ENCODE measurements at places on chromosomes 7 and 10. TPM values are rescaled to one million over a fixed set of nuclear protein-coding genes. Genes with fewer than 3 reads are reported as not detected.

DNA sequence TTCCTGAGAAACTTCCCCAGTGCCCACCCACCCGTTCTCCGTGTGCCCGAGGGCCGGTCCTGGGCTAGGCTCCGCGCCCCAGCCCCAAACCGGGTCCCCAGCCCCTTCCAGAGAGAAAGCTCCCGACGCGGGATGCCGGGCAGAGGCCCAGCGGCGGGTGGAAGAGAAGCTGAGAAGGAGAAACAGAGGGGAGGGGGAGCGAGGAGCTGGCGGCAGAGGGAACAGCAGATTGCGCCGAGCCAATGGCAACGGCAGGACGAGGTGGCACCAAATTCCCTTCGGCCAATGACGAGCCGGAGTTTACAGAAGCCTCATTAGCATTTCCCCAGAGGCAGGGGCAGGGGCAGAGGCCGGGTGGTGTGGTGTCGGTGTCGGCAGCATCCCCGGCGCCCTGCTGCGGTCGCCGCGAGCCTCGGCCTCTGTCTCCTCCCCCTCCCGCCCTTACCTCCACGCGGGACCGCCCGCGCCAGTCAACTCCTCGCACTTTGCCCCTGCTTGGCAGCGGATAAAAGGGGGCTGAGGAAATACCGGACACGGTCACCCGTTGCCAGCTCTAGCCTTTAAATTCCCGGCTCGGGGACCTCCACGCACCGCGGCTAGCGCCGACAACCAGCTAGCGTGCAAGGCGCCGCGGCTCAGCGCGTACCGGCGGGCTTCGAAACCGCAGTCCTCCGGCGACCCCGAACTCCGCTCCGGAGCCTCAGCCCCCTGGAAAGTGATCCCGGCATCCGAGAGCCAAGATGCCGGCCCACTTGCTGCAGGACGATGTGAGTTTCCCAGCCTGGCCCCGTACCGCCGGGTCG, at the start of gene SCD:
Gene SCD, plus strand, starts transcription at position 469 of the 803 bp plus-strand sequence. Its CDS starts 272 bp downstream, at position 741.
- peak; percentile 85 for DNase-seq
- H3K4me1 ChIP-seq: peaks cover 17% of the 10 kb centered on the region
- no peaks in the 10 kb centered on the region for H3K36me3 ChIP-seq
- H3K27ac ChIP-seq: peak within 1 kb of the TSS; percentile 41
- H3K4me3 ChIP-seq: peak within 1 kb of the TSS; percentile 61

- peak overlapping the region; percentile 62 for H3K27ac ChIP-seq
- no peak overlapping the region for H3K4me3 ChIP-seq
- peaks cover 53% of the 10 kb centered on the region for H3K4me1 ChIP-seq
- no peaks in the 10 kb centered on the region for H3K36me3 ChIP-seq
- DNase-seq: no peak
Observed at GRCh38 chr7:42197451-42197850, 39.6 kb downstream of the GLI3 start.

- H3K4me3 ChIP-seq: no peak overlapping the region
- H3K36me3 ChIP-seq: peaks cover 9% of the 10 kb centered on the region
- peak overlapping the region; percentile 78 for H3K27ac ChIP-seq
Observed at GRCh38 chr7:158811461-158811860, 17.8 kb downstream of the ESYT2 start.

DNA sequence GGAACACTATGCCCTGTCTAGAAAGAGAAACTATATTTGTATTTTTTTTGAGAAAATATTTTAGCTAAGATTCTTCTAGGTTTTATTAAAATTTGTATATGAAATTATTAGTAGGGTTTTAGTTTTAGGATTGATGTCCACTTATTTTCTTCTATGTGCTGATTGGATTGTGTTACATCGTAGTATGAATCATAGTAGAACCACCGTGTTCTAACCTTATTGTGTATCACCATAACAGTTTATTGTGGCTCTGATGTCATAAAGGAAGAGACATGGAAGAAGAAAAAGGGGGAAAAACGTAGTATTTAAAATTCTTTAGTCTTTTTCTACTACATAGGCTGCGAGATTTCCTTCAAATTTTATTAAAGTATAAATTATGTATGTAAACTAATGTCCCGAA, 1.9 kb downstream of the AGBL3 start:
- no peak for DNase-seq
- peaks cover 9% of the 10 kb centered on the region for H3K4me1 ChIP-seq
- no peaks in the 10 kb centered on the region for H3K36me3 ChIP-seq
- H3K27me3 ChIP-seq: no peaks in the 10 kb centered on the region
- no peak overlapping the region for H3K27ac ChIP-seq

DNA sequence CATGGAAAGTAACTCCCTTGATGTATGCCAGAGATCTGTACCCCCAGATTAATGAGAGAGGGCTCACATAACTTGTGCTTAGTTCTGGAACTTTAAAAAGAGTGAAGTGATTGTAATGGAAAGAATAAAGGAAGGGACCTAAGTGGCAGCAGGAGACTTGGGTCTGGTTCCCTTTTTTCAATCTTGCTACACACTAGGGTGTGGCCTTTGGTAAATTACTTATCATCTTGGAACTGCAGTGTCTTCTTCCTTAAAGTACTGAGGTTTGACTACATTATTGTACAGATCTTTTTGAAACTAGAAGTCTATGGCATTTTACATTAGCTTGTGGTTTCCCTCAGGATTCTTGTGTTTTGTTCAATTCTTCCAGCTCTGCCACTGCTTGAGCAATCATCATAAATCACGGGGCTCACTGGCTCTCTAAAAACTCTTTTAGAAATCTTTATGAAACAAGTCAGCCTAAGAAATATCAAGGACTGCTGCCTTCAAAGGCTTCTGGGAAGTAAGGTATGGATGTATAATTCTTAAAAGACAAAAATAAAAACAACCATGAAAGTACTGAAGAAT, 22.5 kb upstream of the CHRM2 start:
- no peaks in the 10 kb centered on the region for H3K36me3 ChIP-seq
- H3K27me3 ChIP-seq: no peaks in the 10 kb centered on the region
- no peak overlapping the region for H3K27ac ChIP-seq

DNA sequence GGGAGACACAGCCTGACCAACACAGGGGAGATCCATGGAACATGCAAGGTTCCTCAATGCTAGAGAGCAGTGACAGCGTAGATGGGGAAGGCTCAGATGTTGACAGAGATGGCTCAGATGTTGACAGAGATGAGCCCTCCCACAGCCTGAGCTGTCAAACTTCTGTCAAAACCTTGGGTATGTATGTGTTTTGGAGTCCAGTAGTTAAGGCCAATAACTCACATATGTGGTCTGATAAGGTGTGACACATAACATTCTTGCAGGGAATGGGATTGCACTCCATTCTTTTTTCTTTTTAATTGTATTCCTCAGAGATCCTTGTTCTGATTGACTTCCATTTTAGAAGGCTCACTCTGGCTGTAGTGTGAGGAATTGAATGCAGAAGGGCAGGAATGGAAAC, 136.3 kb downstream of the C1GALT1 start:
- H3K27me3 ChIP-seq: no peaks in the 10 kb centered on the region
- no peak overlapping the region for H3K27ac ChIP-seq
- DNase-seq: no peak
- H3K4me1 ChIP-seq: no peaks in the 10 kb centered on the region
- no peaks in the 10 kb centered on the region for H3K36me3 ChIP-seq

DNA sequence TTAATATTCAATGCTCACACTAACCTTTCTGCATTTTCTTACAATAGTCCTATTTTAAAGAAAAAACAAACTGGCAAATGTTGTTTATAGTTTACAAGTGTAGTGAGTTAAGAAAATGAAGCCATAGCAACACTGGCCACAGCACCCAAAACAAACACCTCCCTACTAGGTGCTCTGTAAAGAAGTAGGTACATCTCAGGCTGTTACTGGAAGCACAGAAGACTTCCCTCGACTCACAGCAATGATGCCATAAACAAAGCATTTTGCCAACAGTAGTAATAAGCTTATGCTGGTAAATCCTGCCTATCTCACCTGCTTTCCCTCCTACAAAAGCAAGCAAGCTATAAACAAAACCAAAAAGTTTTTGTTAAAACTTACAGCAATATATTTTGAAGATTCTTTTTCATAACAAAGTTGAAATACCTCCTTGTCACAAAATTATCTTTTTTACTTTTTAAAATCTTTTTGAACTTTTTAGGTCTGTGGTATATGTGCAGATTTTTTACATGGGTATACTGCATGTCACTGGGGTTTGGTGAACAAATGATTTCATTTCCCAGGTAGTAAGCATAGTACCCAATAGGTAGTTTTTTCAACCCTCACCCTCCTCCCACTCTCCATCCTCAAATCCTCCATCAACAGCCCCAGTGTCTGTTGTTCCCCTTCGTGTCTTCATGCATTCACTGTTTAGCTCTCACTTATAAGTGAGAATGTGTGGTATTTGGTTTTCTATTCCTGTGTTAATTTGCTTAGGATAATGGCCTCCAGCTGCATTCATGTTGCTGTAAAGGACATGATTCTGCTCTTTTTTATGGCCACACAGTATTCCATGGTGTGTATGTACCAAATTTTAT, 28.4 kb downstream of the COA1 start:
- H3K36me3 ChIP-seq: no peaks in the 10 kb centered on the region
- H3K27me3 ChIP-seq: no peaks in the 10 kb centered on the region
- no peak overlapping the region for H3K27ac ChIP-seq
- no peak for DNase-seq

Gene C10orf62
- total RNA-seq: not detected

DNA sequence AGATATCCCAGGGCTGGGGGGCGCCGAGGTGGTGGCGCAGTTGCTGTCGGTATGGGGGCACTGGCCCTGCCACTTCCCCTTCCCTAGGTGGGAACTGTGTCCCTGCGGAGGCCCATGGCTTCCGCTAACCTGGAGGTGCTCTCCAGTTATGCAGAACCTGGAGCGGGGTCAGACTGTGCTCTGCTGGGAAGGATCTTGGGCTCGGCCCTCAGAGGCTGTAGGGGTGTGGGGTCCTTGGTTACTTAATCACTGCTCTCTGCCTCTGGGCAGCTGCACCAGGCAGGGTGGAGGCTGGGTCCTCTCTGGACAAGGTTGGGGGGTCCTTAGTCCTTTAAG, 2.4 kb downstream of the BRI3 start:
- no peak for DNase-seq
- peaks cover 66% of the 10 kb centered on the region for H3K4me1 ChIP-seq
- no peaks in the 10 kb centered on the region for H3K27me3 ChIP-seq
- H3K36me3 ChIP-seq: no peaks in the 10 kb centered on the region
- peak overlapping the region; percentile 100 for H3K4me3 ChIP-seq

Gene PPP1R17
- total RNA-seq: not detected

Gene PDCD11
- total RNA-seq: 11.8 TPM

Gene GJD4
- not detected for total RNA-seq

- no peaks in the 10 kb centered on the region for H3K27me3 ChIP-seq
- H3K36me3 ChIP-seq: no peaks in the 10 kb centered on the region
Observed at GRCh38 chr10:114824391-114824790, 2.8 kb downstream of the FHIP2A start.

DNA sequence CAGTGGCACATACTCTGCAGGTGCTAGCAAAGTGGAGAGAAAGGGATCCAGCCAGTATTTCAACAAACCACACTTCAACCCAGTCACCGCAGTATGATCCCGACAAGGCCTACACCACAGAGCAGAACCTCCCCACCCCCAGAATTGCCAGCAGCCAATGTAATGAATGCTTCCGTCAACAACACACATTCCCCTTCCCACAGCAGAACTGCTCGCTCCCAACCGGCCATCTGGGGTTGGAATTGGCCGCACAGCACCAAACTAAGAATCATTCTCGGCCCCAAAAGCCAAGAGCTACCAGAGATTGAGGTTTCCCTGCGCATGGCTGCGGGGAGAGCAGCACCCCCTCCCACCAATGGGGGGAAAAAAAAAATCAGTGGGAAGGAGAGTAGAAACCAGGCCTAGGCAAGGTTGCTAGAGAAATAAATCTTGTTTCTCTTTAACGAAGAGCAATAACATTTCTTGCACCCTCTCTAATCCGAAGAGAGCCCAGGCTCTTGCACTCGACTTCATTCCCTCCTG, 1.1 kb downstream of the WASL start:
- peak overlapping the region; percentile 99 for H3K27ac ChIP-seq
- DNase-seq: peak; percentile 71
- H3K4me3 ChIP-seq: peak overlapping the region; percentile 86
- H3K4me1 ChIP-seq: peaks cover 53% of the 10 kb centered on the region

DNA sequence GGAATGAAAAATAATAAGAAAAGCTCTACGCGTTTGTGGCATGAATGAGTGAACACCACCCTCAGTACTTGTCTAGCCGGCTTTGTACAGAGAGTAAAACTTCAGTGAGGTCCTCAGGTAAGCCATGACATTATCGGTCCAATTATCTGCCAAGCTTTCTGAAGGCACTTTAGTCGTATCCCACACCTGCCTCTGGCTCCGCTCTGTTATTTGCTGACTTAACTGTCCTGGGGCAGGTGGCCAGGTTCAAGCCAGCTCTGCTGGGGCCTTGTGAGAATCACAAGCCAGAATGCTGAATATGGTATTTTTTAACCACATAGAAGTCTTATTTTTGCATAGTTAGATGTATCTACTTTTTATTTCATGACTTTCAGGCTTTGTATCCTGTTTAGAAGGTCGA, 66.0 kb upstream of the FHIP2A start:
- H3K36me3 ChIP-seq: no peaks in the 10 kb centered on the region
- no peak overlapping the region for H3K4me3 ChIP-seq
- no peaks in the 10 kb centered on the region for H3K27me3 ChIP-seq
- DNase-seq: no peak
- peak overlapping the region; percentile 64 for H3K27ac ChIP-seq

GRCh38 chr10:70982443-70982842, 94.1 kb upstream of the PCBD1 start:
- no peaks in the 10 kb centered on the region for H3K27me3 ChIP-seq
- H3K4me1 ChIP-seq: no peaks in the 10 kb centered on the region
- no peaks in the 10 kb centered on the region for H3K36me3 ChIP-seq
- no peak overlapping the region for H3K27ac ChIP-seq
- no peak overlapping the region for H3K4me3 ChIP-seq

GRCh38 chr7:67413670-67414069, 417.0 kb downstream of the TYW1 start:
- H3K4me3 ChIP-seq: no peak overlapping the region

DNA sequence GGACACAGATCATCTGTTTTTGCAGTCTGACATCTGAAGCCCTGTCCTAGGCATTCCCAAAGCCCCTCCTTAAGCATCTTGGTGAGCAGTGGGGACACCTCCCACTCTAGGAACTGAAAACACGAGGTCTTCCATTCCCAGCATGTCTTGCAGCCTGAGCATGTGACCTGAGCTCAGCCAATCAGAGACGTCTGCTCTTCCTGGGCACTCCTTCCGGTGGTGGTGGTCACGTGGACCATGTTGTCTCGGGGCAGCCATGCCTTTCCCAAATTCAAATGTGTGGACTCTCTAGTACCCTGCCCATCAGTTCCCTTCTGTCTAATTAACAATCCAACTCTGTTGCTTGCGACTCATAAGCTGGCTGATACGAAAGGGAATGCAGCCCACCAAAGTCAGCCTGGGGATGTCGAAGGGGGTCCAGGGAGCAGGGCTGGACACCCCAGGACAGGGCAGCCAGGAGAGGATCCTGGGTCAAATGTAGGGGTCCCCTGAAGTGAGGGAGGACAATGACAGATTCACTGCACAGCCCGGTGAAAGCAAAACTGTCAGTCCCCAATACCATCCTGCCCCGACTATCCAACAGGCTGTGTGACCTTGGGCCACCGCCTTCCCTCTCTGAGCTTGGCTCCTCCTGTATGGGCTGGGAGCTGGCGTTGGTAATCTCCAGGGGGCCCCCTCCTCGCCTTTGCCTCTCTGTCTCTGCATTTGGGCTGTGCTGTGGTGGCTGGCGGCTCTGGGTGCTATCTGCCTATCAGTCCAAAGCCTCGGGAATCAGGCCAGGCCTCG, 57.4 kb upstream of the BAIAP2L1 start:
- no peak overlapping the region for H3K4me3 ChIP-seq
- H3K27me3 ChIP-seq: no peaks in the 10 kb centered on the region
- no peak for DNase-seq
- H3K36me3 ChIP-seq: no peaks in the 10 kb centered on the region
- no peaks in the 10 kb centered on the region for H3K4me1 ChIP-seq
- no peak overlapping the region for H3K27ac ChIP-seq
